ENCODE measurements at places on chromosomes 5 and 9.
A peak's percentile ranks its signal among the peaks of the same experiment; 100 is the strongest.

GRCh38 chr9:125428902-125429467 is 167.4 kb downstream of the GAPVD1 start:
- DNase-seq: no peak

GRCh38 chr9:71716138-71716909 is 52.0 kb downstream of the CEMIP2 start:
- DNase-seq: no peak

- DNase-seq: no peak
Observed at GRCh38 chr5:61319388-61320146, 12.5 kb upstream of the ZSWIM6 start.

DNA sequence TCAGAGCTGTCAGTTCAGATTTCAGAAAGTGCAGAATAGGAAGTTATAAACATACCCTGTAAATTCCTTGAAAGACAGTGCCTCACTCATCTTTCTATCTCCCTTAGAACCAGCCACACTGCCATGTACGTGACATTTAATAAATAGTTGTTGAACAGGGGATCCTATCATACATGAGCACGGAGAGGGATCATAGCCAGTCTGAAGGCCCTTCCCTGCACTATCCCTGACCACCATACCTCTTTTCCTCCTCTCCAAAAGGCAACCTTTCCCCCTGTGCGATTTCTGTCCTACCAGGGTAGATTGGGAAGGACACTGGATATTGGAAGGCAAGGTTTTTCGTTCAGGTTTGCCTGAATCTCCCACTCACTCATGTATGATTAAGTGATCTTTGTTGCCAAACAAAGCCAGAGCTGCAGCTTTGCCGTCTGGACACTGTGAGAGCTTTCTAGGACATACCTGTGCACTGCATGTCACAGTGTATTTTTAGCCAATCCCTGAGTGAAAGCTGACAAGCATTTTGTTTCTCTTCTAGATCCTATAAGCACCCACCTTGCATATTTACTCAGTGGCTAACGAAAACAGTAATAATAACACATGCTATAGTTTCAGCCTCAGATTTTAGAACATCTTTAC is 986.5 kb upstream of the WWC1 start:
- no peak for DNase-seq

DNA sequence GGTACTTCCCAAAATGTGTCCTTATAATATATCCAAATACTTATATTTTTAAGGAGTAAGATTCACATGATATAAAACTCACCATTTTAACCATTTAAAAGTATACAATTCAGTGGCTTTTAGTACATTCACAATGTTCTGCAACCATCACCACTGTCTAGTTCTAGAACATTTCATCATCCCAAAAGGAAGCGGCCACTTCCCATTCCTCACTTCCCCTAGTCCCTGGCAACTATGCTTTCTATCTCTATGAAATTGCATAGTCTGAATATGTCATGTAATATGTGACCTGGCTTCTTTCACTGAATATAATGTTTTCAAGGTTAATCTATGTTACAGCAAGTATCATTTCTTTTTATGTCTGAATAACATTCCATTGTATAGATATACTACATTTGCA is 615.1 kb upstream of the SGCD start:
- no peak for DNase-seq

- no peak for DNase-seq
Observed at GRCh38 chr9:32665101-32665500, 29.6 kb upstream of the TAF1L start.

GRCh38 chr9:78692871-78693270 is 395.9 kb downstream of the PSAT1 start:
- DNase-seq: no peak

DNA sequence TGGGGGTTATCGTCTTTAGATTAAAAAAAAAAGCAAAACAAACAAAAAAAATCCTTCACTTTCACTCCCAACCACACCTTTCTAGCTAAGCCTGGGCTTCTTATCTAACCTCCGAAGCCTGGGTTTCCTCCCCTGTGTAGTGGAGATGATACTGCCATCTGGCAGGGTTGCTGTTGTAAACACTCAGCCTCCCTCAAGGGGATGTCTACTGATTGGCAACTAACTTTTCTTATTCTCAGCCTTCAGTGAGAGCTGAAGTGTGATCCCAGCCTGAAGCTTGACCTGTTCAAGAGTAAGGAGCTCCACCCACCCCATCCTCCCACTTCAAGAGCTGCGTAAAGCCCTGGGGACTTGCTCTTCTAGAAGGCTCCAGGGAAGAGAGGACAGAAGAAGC is 21.5 kb upstream of the WWC1 start:
- DNase-seq: no peak

DNA sequence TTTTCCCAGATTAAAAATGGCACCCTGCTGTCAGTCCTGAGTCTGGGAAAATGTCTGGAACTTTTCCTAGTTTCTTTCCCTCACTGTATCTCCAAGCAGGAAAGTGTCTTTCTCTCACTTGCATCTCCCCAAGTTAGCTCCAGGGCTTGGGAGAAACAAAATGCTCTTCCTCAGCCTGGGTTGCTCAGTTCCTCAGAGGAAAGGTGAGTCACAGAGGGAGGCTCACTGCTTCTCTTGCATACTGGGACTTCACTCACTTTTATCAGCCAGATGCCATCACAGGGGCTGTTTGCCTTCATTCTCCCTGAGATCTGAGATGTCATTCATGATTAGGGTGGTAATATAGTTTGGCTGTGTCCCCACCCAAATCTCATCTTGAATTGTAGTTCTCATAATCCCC is 519.9 kb downstream of the SEMA5A start:
- no peak for DNase-seq

GRCh38 chr5:113378514-113378913 is 56.3 kb downstream of the TSSK1B start:
- DNase-seq: no peak

DNA sequence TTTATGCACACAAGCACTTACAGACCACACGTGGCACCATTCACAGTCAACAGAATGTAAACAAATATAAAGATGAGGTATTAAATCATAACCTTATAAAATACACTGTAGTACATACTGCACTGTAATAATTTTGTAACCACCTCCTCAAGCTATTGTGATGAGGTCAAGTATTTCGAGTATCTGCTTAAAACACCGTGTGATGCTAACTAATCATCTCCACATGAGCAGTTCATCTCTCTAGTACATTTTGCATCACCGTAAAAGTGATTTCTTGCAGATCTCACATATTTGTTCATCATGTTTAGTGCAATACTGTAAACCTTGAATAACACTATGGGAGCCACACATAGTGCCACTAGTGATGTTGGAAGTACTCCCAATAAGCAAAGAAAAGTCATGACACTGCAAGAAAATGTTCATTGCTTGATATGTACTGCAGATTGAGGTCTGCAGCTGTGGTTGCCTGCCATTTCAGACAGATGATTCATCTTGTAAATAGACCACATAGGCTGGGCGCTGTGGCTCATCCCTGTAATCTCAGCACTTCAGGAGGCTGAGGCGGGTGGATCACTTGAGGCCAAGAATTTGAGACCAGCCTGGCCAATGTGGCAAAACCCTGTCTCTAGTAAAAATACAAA is 44.3 kb downstream of the FOXB2 start:
- DNase-seq: peak; percentile 30

- DNase-seq: no peak
Observed at GRCh38 chr9:127762111-127762676, 16.3 kb downstream of the SH2D3C start.

GRCh38 chr9:74496406-74496805 is 729 bp upstream of the RORB start:
- no peak for DNase-seq

- no peak for DNase-seq
Observed at GRCh38 chr9:107007402-107007801, 144.4 kb downstream of the ZNF462 start.
